Cardiac septum (tissue), 1 donor: ENCODE measurements at places on chromosomes 1 and 21. TPM values are rescaled to one million over a fixed set of nuclear protein-coding genes. Genes with fewer than 3 reads are reported as not detected.

DNA sequence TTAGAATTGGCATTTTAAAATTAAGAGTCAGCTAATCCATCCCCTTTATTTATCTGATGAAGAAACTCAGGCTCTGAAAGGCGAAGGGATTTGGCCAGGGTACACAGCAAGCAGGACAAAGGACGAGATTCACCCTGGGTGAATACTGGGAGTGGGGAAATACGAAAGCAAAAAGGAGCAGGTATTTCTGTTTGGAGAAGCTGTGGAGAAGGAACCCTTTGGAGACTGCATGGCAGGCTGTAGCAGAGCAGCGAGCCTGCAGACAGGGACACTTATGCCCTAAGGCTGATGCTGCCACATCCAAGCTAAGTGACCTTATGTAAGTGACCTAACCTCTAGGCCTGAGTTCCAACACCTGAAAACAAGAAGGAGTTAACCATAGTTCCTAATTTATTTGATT lies 207.2 kb upstream of the C1orf87 start:
- DNase-seq: no peak

- DNase-seq: no peak
Observed at GRCh38 chr21:38380481-38381137, 117.7 kb downstream of the ERG start.

- no peak for DNase-seq
Observed at GRCh38 chr1:161199506-161200139, 769 bp upstream of the ADAMTS4 start.

- no peak for DNase-seq
Observed at GRCh38 chr1:170168265-170168664, 22.5 kb downstream of the NTMT2 start.

GRCh38 chr1:94379615-94380014 lies 38.6 kb upstream of the ABCD3 start:
- DNase-seq: no peak

GRCh38 chr1:116388122-116388521 lies 15.1 kb downstream of the ATP1A1 start:
- no peak for DNase-seq

DNA sequence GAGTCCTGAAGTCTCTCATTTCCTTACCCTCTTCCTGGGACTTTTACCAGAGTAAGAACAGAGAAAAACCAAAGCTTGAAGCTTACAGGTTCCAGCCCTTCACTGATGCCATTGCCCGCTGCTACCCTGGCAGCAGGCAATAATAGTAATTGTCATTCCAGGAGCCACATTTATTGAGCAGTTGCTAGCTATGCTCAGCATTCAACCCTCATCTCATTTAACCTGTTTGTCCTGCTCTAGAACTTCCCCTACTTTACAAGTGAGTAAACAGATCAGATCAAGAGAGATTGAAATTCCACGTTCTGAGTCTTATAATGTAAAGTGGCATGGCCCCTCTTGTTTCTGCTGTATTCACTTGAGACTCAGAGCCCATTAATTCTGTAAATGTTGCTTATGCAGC lies 80.4 kb downstream of the ATP1A1 start:
- no peak for DNase-seq

DNA sequence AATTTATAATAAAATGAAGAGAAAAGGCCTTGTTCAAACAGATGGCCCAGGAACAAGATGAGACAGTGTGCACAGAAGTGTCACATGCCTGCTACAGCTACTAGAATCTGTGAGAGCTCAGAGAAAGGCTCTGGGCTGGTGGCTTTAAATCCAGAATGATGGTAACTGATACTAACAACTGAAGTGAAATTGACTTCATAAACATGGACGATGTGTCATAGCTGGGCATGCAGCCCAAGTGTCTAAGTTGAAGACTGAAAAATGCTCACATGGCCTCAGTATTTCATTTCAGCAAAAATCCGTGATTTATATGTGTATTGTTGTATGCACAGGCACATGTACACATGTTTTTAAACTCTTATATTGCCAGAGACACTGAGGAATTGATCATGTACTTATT lies 208.3 kb upstream of the RUNX1 start:
- DNase-seq: no peak

GRCh38 chr21:16294128-16294527 lies 564.3 kb downstream of the USP25 start:
- no peak for DNase-seq

GRCh38 chr1:94851571-94851970 lies 31.4 kb downstream of the SLC44A3 start:
- no peak for DNase-seq

- no peak for DNase-seq
Observed at GRCh38 chr1:39381839-39382238, 109.6 kb upstream of the BMP8A start.

- DNase-seq: no peak
Observed at GRCh38 chr1:232786845-232787455, 18.3 kb upstream of the MAP10 start.

CD1E gene
- total RNA-seq: not detected

RASSF5 gene
- 15.5 TPM for total RNA-seq

GRCh38 chr1:89938171-89939055 lies 56.5 kb upstream of the ZNF326 start:
- DNase-seq: no peak

NOS1AP gene
- total RNA-seq: 2.0 TPM

DNA sequence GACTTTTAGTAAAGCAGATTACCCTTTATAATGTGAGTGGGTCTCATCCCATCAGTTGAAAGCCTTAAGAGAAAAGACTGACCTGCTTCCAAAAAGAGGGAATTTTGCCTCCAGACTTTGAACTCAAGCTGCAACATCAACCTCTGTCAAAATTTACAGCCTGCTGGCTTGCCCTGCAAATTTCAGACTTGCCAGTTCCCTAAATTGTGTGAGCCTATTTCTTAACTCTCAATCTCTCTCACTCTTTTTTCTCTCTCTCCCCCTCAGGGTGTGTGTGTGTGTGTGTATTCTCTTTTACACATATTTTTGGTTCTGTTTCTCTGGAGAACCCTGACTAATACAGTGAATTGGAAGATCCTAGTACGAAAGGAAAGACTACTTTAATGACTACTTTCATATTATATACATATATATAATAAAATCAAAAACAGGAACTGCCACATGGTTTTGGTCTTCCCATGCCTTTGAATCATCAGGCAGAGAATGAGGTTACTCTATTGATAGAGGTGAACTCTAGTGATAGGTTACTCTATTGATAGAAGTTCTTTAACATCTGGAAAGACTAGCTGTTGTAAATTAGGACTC lies 6.4 kb downstream of the OR2C3 start:
- DNase-seq: no peak

DNA sequence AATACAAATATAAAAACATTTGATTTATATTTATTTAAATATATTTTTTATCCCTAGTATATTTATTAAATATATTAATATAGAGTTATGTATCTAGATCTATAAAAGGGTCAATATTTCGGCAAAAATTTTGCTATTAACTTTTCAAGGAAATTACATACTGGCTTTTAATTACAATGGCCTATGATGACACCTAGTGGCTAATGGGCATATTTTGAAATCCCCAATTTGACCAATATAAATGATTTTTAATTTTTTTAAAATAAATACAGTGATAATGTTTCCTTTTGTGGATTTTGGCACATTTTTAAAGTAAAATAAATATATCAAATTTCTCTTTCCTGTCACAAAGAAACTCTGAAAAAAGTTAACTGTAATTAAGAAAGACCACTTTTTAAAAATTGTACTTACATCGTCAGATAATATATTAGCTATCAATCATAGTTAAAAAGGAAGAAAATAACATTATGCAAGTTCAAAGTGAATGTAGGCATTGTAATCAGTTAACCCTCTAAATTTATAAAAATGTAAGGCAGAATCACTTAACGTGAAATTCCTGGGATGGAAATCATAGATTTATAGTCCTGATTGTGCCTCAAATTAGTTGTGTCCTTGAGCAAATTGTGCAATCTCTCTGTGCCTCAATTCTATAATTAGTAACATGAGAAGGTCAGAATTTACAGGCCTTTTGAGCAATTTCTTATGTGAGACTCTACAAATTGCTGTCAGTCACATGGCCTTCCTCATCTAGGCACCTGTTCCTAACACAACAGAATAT lies 25.6 kb upstream of the RGS13 start:
- DNase-seq: no peak

- no peak for DNase-seq
Observed at GRCh38 chr1:66938613-66939012, 13.8 kb downstream of the MIER1 start.

DNA sequence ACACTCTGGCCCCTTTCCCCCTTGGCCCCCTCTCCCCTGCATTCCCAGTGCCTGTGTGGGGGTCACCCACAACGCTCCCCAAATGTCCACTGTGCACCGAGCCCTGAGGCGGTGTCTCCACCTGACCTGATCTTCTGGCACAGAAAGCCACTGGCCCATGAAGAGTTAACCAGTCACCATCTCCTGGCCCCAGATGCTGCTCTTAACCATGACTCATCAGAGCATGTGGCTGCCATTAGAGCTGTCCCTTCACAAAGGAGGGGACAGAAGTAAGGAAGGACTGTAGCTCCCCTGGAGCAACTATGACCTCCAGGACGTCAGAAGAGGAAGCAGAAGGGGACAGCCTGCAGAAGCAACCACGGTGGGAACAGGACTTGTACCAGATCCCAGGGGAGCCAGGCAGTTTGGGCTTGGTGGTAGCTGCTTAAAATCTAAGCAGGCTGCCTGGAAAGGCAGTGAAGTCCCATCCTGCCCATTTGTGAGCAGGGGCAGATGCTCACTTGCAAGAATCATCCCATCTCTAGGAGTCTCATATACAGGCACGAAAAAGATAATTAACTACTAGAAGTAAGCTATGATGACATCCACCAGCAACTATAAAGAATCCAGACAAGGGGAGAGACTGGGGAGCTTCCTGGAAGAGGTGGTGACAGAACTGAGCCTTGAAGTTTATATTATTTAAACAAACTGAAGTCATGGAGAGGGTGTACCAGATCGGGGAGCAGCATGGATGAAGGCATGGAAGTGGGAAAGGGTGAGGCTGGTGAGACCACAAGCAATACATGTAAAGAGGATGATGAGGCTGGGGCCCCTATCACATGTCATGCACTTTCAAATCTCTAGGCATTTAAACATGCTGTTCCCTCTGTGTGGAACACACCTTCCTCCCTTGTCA lies 1.1 kb upstream of the TTC39A start:
- no peak for DNase-seq

GRCh38 chr1:195345149-195345548 lies 1263.1 kb downstream of the KCNT2 start:
- DNase-seq: no peak

KRTAP21-2 gene
- not detected for total RNA-seq

GRCh38 chr1:229479660-229480399 lies 28.3 kb downstream of the NUP133 start:
- DNase-seq: no peak

DNA sequence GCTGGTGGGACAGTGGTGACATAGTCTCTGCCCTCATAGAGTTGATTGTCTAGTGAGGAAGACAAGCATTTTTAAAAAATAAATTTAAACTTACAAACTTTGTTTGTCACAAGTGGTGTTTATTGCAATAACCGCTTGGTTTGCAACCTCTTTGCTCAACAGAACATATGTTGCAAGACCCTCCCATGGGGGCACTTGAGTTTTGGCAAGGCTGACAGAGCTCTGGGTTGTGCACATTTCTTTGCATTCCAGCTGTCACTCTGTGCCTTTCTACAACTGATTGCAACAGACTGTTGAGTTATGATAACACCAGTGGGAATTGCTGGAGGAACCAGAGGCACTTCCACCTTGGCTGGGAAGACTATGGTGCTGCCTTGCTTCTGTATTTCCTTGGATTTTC lies 58.4 kb downstream of the LAMC2 start:
- no peak for DNase-seq

DNA sequence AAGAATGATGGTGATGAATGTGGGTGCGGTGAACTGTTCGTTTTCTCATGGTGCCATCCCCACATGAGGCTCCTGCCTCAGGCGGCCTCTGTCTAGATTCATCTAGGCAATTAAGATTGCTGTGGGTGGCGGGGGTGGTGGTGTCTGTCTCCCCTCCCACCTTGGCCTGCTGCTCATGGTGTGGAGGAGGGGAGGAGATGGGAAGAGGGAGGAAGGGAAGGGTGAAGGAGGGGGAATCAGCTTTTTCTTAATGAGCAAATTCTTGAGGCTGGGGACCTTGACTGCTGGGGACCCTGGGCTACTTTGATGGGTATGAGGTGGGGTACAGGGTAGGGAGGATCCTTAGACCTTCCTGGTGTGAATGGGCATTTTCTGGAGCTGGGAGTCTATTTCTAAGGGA lies 55.8 kb downstream of the H3-3A start:
- DNase-seq: no peak

DNA sequence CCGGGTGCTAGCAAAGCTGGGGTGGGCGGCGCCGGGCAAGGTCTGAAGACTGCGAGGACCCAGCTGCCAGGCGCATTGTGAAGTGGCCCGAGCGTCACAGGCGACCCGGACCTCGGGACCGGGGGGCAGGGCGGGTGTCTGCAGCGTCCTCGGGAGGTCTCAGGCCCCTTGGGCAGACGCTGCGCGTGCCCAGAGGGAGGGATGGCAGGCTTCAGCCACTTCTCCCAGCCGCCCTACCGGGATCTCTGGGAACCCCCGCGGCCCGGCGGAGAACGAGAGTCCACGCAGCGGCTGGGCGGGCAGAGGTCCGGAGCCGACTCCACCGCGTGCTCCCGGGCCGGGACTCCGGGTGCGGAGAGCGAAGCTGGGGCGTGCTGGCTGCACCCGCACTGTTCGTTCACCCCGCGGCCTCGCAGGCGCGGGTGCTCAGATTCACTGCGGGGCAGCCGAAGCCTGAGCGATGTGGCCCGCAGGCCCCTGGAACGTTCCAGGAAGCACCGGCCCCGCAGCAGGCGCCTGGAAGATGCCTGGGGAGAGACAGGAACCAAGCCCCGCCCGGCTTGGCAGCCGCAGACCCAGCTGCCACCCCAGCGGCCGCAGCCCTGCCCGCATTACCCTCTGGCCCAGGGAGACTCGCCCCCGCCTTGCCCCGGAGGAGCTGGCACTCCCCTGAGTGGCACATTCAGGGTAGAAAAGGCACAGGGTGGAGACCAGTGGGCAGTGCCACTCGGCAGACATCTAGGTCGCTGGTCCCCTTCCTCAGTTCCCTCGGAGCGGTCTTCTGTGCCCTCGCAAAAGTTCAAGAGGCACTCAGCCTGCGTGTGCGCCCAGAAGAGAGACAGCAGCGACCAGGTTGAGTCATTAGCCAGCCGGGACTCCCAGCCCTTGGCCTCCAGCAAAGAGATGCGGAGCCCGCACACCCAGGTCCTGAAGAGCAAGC lies at the start of gene CCDC185:
Gene CCDC185 (plus strand): TSS at position 141 of the 940 bp plus-strand sequence. CDS start 61 bp downstream, at position 202.
- DNase-seq: no peak

AADACL4 gene
- total RNA-seq: not detected

PIGV gene
- 3.9 TPM for total RNA-seq

- no peak for DNase-seq
Observed at GRCh38 chr1:244104309-244105060, 53.4 kb downstream of the ZBTB18 start.

DNA sequence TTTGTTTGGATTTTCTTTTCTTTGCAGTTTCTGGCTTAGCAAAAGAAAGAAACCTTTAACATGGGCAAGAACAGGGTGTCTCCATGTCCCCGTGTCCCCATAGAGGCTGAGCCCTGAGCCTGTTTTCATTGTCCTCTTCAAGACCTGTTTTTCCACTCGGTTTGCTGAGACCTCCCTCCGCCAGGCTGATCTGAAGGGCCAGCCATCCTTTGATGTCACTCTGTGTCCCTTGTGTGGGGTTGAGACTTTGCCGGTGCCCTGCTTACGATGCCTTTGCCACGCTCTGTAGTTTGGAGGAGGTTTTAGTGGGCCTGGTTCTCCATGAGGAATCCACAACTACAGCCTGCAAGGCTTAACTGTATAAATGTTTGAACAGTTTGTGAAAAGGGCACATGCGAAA lies 23.8 kb downstream of the IFNGR2 start:
- DNase-seq: no peak
